ENCODE measurements at places on chromosomes 5 and 9.
A peak's percentile ranks its signal among the peaks of the same experiment; 100 is the strongest.

- DNase-seq, result peak; percentile 39
Measured at GRCh38 chr5:76548525-76549229, 74.5 kb downstream of the F2RL2 start.

DNA sequence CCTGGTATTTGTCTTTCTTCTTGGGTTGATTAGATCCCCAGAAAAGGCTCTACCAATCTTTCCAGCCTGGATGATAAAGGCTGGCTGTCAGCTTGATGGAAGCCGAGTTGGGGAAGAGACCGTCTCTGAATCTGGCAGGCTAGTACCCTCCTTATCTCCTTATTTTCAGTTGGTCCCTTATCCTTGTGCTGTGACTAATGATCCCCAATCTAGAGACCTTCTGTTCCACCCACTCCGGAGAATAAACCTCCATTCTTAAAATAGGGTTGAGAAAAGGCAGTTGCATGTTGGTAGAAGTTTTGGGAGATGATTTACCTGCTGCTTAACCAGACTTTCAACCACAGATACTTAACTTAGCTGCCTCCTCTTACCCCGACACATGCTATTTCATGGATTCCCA lies 52.3 kb downstream of the PRKACG start:
- no peak for DNase-seq

- peak; percentile 20 for DNase-seq
Measured at GRCh38 chr5:24364711-24365110, 280.1 kb downstream of the CDH10 start.

DNA sequence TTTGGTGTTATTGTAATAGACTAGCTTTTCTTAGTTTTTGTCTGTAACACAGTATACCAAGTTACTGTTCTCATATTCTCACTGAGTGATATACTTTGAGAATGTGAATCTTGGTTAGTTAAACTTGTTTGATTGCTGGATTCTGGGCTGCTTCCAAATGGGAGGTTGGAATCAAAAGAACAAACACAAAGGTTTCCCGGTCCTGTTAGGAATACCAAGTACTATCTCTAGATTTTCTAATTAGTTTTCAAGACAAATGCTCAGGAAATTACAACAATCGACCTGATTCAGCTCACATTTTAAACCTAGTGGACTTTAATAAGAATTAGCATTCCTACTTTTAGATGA lies 244.3 kb downstream of the CSNK1G3 start:
- no peak for DNase-seq

GRCh38 chr5:8289779-8290178 lies 420.8 kb downstream of the MTRR start:
- DNase-seq, result no peak

DNA sequence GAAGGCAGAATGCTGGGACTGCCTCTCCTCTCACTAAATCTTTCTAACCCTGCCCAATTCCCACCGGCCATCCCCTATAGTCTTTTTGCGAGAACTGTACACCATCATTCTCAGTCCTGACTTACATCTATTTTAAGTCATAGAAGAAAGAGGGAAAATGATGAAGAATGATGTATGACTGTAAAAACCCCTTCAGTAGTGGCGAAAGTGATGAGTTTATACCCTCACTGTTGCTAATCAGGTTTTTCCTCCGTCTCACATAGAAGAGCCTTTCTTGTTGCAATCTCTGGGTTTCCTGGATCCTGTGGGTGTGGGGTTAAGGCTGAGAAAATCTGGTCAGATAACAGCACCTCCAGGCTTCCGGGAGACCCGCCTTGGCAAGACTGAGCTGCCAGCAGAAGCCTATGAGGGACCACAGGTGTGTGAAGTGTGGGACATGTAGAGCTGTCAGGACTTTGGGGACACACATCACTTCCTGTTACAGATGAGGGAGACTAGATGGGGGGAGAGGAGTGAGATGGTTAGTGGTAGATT lies 147.1 kb upstream of the SLC12A2 start:
- DNase-seq, result no peak

DNA sequence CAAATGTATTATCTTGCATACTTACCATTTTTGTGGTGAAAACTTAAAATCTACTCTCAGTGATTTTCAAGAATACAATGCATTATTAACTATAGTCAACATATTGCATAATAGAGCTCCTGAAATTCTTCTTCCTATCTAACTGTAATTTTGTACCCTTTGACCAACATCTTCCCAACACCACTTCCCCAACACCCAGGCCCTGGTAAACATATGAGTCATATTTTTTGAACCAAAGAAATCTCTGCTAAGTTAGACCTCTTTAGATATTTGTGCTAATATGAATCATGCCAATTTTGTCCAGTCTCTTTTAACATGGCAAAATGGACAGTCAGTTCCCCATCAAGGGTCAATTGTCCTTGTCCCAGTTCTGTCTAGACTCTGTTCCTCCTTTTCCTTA lies 18.5 kb upstream of the RGS7BP start:
- DNase-seq, result no peak

GRCh38 chr5:180633283-180634177 lies 15.9 kb downstream of the FLT4 start:
- DNase-seq, result no peak

- DNase-seq, result no peak
Measured at GRCh38 chr5:370959-371810, 49.7 kb downstream of the AHRR start.

DNA sequence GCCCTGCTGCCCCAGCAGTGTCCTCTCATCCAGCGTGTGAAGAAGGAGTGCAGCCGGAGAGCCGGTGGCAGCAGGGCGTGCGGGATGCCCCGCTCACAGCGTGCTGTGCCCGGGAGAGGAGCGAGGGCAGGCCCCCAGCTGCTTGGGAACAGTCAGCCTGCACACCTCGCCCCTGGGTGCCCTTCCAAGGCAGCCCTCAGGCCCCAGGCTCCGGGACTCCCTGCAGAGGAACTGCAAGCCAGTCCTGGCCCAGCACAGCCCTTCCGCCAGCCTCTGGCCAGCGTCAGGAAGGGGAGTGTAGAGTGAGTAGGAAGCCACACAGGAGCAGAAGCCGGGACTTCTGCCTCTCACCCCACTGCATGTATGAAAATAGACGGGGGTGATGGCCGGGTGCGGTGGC lies 43.5 kb downstream of the ADAMTS2 start:
- DNase-seq, result no peak

- DNase-seq, result no peak
Measured at GRCh38 chr9:35917261-35917660, 8.0 kb downstream of the SPAAR start.

DNA sequence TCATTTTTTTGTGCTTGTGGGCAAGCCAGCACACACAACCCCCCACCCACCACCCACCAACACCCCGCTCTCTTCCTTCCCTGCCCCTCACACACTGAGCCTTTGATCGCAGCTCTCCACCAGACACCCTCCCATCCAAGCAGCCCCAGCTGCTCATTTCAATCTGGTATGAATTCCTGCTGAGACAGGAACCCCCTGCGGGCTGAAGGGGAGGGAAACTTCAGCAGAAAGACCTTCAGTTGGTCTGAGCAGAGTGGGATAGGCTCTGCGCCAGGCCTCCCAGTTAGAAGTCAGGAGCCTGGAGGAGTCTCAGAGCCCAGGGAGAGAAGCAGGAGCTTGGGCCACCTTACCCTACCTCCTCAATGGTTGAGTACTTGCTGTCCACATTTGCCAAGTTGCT lies 7.2 kb downstream of the PCDHGC5 start:
- DNase-seq, result no peak

DNA sequence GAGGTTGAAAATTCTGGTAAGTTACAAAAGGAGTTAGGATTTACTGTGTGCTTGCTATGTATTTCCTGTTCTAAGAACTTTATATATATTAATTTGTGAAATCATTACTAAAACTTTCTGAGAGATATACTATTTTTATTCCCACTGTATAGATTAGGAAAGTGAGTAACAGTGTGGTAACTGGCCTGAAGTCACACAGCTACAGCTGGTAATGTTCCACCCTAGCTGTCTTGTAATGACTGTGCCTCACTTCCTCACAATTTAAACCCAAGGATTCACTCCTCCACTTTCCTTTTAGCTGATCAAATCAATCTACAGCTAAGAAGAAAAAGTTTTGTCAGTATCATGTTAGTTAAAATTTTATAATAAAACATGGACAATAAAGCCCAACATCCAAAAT lies 278.8 kb downstream of the GAS1 start:
- no peak for DNase-seq

- no peak for DNase-seq
Measured at GRCh38 chr9:31418419-31418818, 966.0 kb upstream of the ACO1 start.

Data from NCI-H1105 (cell line).